Activated gamma-delta T cell treated with anti-CD3 and anti-CD28 coated beads, Interleukin-2, amount 50 U/mL, for 16 hours (primary cell): ENCODE measurements at places on chromosomes 12 and 14.

DNA sequence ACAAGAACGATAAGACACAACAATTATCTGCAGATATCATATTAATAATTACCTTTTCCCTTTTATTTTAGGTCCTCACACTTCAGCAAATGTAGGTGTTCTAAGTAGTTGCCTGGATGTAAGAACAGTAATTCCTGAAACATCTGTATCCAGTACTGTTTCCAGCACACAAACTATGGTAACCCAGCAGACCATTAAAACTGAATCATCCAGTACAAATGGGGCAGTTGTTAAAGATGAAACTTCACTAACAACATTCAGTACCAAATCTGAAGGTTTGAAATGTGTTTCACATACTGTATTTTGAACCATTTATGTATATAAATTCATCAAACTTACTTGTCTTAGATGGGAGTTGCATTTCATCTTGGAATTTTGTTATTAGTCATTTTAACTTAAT, 31.0 kb downstream of the HCFC2 start:
- DNase-seq: no peak

DNA sequence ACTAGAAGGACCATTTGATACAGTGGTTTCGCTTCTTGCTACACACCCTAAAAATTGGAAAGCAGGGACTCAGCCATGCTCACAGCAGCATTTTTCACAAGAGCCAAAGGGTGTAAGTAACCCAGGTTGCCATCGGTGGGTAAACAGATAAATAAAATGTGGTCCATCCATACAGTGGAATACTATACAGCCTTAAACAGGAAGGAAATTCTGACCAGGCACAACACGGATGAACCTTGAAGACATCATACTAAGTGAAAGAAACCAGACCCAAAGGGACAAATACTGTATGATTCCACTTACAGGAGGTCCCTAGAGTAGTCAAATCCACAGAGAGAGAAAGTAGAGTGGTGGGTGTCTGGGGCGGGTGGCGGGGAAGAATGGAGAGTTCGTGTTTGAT, 220.9 kb downstream of the PHETA1 start:
- no peak for DNase-seq

DNA sequence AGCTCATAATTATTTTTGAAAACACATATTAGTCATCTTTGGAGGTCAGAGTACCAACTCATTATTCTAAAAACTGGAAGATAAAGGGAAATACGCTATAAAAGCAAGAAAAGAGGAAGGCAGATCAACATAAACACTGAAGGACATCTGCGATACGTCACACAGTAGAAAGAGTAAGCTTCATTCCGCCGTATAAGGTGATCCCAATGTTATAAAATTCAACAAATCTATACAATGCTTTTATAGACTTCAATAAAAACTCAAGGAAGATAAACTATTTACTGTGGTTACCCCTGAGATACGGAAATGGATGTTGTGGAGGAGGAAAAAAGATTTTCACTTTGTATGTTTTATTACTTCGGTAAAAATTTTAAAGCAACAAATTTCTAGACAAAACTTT, 92.6 kb downstream of the ITPR2 start:
- DNase-seq: no peak

DNA sequence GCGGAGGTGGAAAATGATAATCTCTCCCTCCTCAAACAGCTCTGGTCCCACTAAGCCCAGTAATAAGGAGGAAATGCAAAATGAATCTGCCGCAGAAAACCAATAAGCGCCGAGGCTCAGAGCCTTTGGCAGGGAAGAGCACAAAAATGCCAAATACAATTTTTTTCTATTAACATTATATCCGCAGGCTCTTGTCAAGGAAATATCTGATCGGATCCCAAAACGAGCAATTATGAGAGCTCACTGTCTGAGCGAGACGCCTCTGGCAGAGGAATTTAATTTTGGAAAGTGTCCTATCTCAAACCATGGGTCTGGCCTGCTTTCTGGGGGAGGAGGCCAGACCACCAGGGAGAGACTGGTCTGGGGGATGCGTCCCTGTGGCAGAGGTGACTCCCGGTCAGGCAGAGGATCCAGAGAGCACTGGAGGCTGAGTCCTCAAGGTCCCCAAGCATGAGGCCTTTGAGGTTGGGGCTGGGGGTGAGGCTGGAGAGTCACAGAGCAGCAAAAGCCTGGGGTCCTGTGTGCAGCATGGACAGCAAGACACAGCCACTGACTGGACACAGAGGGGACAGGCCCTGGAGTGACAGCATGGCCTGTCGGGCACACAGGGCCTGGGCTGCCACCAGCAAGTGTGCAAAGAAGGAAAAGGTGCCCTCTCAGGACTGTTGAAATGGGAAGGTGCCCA, 342.8 kb upstream of the SFSWAP start:
- DNase-seq: no peak

- no peak for DNase-seq
These were observed 1.5 kb upstream of the PCK2 start for GRCh38 chr14:24092505-24093206.

DNA sequence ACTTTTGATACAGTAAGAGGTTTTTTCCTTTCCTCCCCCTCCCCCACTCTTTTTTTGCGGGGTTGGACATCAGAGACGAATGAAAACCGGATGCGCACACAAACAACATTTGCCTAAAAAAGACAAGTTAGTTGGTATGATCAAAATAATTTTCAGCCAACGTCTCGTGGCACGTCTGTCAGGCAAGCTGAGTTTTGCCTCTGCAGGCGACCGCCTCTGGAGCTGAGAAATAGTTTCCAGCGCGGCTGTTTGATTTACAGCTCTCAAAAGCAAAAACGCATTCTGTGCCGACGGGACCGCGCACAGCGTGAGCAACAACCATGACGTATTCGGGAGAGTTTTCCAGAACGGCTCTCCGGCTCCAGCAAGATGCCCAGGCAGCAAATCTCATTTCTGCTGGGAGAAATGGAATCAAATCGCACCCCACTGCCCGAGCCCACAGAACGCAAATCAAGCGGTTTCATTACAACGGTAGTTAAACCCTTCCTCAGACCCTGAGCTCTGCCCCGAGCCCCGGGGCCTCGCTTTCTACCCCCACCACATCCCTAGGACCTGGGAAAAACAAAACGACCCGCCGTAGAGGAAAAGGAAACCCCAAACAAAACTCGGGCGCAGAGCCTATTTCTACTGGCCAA, 14.2 kb upstream of the CALM1 start:
- peak; percentile 56 for DNase-seq

- DNase-seq: no peak
These were observed 190.1 kb downstream of the FOXN3 start for GRCh38 chr14:89226801-89227495.

DNA sequence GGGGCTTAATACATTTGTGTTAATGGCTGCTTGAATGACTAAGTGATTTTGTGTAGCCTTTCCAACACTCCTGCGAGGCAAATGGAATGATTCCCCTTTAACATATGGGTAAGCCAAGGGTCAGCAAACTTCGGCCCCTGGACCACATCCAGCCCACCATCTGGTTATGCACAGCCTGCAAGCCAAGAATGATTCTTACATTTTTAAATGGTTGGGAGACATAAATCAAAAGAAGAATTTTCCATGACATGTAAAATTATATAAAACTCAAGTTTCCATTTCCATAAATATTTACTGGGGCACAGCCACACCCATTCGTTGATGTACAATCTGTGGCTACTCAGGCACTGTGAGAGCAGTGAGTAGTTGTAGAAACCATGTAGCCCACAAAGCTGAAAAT, 9.0 kb downstream of the SLC8B1 start:
- no peak for DNase-seq

- no peak for DNase-seq
These were observed 91.7 kb downstream of the SINHCAF start for GRCh38 chr12:31234053-31234840.

DNA sequence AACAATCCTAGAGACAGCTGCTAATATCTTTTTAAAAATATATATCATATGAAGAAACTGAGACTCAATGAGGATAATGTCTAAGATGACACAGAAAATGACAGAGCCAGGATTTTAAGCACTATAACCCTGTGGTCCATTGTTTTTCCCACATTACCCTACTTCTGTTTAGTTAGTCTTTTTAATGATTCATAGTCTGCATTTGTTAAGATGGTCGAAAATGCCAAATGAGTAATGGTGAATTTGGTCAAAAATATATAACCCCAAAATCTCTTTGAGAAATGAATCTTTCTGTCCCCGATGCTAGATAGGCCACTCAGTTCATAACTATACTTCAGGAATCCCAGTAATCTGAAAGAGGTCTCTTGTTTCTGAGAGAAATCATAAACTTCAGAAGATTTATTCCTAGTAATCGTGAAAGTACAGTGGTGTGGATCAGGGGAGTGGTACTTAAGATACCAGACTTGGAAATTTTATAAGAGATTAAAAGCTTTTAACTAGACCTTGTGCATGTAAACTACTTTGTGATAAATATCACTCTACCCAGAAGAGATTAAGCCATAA, 10.8 kb downstream of the RTRAF start:
- no peak for DNase-seq

- DNase-seq: no peak
These were observed 18.1 kb downstream of the NUAK1 start for GRCh38 chr12:106120519-106121105.

DNA sequence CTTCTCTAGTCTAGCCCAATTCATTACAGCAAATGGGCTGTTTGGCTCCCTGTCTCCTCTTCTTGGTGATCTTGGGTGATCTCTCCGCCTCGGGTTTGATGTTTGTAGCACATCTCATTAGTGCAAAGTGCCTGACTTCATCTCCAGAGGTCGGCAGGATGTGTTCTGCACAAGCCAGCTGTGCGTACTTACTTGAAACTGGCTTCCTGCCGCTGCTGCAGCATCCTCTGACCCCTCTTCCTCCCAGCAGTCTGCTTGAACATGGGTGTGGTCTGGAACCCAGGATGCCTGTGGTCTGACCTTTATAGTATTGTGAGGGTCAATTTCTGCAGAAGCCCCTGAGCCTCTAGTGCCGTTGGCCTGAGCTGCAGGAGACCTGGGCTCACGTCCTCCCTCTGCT, 99.2 kb downstream of the BEGAIN start:
- DNase-seq: no peak

DNA sequence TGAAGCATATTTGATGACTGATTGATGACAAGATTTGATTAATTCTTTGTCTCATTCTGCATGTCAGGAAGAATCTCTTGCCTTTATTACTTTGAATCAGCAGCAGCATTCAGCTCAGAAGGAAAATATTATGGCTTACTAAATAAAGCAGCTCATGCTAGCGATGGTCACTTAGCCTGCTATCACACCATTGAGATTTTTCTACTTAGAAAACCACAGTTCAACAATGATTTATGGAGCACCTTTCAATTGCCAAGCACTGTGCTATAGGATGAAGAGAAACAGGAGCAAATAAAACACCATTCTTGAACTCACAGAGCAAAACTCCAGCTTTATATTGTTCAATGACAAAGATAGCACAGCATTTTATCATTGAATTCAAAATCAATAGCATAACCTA, 197.7 kb downstream of the CPNE8 start:
- no peak for DNase-seq

GRCh38 chr14:39581474-39581873, 149.2 kb upstream of the FBXO33 start:
- no peak for DNase-seq

- DNase-seq: no peak
These were observed 499.3 kb upstream of the TMEM132C start for GRCh38 chr12:127767656-127768055.

- DNase-seq: no peak
These were observed 1.6 kb upstream of the SNRPF start for GRCh38 chr12:95857156-95857555.

GRCh38 chr12:52279422-52280318, 5.2 kb downstream of the KRT86 start:
- DNase-seq: no peak

- DNase-seq: no peak
These were observed 166.5 kb upstream of the GSC start for GRCh38 chr14:94936401-94936892.

DNA sequence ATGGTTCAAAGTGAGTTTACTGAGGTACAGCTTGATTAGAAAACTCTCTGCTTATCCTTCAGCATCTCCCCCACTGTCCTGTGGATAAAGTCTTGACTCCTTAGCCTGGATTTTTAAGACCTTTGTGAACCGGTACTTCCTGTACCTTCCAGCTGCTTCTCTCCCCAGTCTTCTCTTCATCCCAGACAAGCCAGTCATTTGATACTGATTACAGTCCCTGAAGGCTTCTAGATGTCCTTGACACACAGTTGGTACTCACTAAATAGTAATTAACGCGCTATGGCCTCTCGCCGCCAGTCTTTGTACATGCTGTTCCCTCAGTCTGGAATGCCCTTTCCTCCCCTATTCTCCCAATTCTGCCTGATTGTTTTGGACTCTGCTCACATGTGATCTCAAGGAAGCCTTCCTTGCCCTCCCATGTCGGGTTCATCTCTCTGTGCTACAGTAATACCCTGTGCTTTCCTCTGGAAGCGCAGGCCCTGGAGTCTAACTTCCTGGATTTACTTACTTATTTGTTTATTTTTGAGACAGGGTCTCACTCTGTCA, 50.6 kb upstream of the PTGR2 start:
- DNase-seq: no peak

GRCh38 chr12:92568691-92569090, 134.1 kb upstream of the PLEKHG7 start:
- no peak for DNase-seq

- DNase-seq: no peak
These were observed 411.8 kb upstream of the MIS18BP1 start for GRCh38 chr14:45664668-45665356.

DNA sequence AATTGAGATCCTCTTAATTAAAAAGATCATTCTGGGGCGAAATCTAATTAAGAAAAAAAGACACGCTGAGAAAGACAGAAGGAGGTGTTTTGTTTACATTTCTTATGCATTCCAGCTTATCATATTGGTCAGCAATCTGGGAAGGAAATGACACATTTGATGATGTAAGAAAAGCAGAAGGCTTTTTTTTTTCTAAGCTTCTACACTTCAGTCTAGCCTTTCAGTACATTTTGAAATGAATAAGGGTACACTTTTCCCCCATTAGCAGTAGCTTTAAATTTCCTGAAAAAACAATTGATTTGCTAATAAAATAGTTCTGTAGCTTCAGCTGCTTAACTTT, 5.9 kb upstream of the GSC start:
- no peak for DNase-seq

DNA sequence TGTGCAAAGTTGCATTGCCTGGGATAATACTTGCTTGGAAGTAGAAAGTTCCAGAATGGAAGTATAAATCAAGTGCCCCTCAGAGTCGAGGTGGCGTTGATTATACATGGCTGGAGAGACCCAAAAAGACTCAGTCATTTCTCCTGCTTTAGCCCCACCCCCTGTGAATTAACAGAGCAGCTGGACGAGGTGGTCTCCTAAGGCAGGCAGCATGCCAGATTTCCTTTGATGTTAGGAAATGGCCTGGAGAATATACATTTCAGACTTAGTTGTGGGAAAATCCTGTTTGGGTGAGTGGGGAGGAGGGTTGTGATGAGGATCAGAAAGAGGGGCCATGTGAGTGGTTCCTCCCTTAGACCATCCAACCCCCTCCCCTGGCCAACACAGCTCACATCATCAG, 406.1 kb upstream of the TMPO start:
- no peak for DNase-seq

DNA sequence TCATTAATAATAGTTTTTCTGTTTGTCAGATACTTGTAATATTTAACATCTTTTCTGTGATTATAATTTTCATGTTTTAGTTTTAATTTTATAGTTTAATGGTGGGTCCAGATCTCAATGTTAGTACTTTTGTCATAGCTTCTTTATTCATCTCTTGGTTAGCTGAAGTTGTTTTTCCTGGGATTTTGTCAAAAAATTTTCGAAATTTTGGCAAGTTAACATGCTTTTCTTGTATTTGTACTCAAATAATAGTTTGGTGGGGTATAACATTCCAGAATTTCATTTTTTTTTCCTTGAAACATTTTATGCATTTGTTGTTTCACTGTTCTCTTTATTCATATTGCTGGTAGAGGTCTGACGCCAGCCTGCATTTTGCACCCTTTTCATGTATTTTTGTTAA, 45.5 kb downstream of the KTN1 start:
- no peak for DNase-seq
